ELF-1 (cell line): ENCODE measurements at places on chromosomes 7 and 10.

GRCh38 chr7:158394936-158395335 is 192.7 kb downstream of the PTPRN2 start:
- DNase-seq, result peak; percentile 78

- no peak for DNase-seq
Observed at GRCh38 chr10:61986788-61987492, 85.4 kb downstream of the ARID5B start.

GRCh38 chr7:148031019-148031418 is 559.5 kb upstream of the C7orf33 start:
- peak; percentile 68 for DNase-seq

GRCh38 chr7:44288381-44288685 is 37.1 kb downstream of the CAMK2B start:
- DNase-seq, result no peak

- no peak for DNase-seq
Observed at GRCh38 chr7:36601601-36602000, 122.7 kb downstream of the AOAH start.
